ENCODE measurements at places on chromosomes 6 and 20.

GRCh38 chr6:116511424-116512110 lies at the start of gene CALHM5:
Gene CALHM5, plus strand, starts transcription at chr6:116511639. Its CDS starts 58 bp downstream, at chr6:116511697.
- DNase-seq = no peak

GRCh38 chr20:1437235-1437904 lies 29.3 kb downstream of the NSFL1C start:
- peak; percentile 81 for DNase-seq

- no peak for DNase-seq
Observed at GRCh38 chr20:37745553-37745952, 51.7 kb downstream of the CTNNBL1 start.

DNA sequence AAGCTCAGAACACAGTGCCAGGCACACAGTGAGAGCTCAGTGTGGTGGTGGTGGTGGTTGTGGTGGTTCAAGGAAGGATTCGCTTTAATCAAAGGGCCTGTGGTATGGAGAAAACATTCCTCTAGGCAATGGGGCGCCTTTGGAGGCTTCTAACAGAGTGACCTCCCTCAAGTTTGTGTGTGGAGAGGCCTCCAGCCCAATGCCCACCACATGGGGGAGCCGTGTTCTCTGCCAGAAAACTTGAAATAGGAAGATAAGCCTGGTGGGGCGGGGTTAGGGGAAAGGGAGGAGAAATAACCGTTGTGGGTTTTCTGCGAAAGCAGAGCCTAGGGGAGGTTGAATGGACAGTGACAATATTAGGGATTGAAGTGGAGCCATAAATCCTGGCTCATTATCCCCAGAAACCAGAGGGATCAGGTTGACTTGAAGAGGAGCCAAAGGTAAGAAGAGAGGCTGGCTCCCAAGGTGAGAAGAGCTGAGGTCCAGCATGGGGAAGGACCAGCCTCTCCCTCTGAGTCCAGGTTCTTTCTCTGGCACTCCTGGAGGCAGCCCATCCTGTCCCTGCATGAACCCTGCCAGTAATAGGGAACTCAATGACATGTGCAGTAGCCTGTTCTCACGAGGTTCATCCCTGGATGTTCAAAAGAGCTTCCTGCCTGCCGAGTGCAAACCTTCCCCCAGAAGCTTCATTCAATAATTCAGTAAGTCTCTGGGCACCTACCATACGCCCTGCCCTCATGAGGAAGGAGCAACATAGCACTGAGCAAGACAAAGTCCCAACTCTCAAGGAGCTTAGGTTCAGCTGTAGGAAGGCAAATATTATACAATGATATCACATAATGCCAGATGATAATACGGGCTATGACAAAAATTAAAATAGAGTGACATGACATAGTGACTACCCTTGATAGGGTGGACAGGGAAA lies 51.4 kb downstream of the TGM2 start:
- peak; percentile 15 for DNase-seq

DNA sequence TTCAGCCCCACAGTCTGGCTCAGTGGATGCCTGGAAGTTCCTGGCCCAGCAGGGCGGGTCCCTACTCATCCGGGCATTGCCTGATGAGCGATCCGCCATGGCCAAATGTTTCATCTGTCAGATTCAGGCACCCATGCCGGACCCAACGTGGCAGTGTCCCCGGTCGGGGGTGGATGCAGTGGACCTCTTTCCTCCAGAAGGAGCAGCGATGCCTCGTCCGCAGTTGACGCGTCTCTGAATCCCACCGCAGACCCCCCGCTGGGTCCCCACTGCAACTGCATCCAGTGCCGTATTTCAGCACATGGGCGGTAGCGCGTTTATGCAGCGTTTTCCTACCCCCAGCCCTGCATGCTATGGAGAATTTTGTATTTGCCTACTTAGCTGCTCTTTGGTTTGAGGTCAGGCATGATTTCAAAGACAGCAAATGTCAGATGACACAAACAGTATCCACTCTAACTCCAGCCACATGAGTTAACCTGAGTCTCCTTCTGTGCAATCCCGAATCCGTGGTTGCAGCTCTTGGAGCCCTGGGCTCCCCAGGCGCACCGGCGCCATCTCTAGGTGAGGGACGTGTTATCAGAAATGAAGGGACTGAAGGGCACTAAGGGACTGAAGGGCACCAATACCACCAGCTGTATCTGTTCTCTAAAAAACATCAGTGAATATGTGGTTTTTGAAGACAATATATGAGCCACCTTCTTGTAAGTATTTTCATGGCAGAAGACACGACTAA lies 72.6 kb upstream of the THBS2 start:
- DNase-seq = no peak

DNA sequence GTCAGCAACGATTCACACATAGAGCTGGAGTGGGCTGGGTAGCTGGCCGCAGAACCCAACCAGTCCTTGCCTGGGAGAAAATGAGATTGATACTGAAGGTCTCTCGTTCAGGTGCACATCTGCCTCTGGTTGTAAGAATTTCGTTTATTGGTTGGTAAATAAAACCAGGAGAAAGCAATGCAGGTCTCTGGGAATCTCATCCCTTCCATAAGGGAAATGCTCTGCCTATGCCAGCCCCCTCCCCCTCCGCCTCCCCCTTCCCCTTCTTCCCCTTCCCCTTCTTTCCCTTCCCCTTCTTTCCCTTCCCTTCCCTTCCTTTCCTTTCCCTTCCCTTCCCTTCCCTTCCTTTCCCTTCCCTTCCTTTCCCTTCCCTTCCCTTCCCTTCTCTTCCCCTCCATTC lies 107.3 kb downstream of the DTD1 start:
- DNase-seq = no peak

DNA sequence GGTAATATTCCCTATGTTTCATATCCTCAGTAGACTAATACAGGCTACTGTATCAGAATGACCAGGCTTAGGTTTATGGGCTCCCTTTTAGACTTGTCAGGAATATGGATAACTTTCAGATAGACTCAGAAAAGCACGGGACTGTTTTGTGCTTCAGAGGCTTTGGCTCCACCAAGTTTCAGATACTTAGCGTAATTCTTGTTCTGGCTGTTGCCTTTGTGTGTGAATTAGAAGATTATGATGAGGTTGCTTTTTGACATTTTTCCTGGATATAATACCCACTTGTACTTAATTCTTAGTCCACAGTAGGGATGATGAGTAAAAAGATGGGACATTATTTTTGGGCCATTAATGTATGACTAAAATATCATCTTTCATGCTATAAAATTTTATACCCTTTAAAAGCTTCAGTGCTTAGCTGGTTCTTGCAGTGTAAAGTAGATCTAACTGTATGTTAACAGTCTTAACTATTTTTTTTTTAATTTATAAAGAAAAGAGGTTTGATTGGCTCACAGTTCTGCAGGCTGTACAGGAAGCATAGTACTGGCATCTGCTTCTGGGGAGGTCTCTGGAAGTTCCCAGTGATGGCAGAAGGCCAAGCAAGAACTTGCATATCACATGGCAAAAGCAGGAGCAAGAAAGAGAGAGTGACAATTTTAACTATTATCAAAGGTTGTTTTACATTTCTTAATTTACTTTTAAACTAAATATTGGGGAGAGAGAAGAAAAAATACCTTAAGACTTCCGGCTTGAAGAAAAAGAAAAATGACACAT lies 120.7 kb downstream of the ZFAND3 start:
- DNase-seq = no peak

DNA sequence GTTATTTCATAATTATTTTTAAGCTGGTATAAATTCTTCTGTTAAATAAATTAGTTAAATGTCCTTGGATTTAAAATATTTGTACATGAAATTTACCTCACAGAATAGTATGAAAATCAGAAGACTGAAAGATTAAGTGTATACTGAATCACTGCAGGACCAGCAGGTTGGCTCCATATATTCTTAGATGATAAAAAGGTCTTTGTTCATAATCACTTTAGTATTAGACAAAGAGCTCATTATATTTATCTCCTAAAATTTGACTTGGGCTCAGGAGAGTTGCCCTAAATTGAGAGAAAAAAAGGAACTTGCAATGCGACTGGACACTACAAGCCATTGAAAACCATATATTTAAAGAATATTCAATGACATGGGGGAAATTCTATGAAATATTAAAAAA lies 766.4 kb upstream of the CITED2 start:
- DNase-seq = no peak

DNA sequence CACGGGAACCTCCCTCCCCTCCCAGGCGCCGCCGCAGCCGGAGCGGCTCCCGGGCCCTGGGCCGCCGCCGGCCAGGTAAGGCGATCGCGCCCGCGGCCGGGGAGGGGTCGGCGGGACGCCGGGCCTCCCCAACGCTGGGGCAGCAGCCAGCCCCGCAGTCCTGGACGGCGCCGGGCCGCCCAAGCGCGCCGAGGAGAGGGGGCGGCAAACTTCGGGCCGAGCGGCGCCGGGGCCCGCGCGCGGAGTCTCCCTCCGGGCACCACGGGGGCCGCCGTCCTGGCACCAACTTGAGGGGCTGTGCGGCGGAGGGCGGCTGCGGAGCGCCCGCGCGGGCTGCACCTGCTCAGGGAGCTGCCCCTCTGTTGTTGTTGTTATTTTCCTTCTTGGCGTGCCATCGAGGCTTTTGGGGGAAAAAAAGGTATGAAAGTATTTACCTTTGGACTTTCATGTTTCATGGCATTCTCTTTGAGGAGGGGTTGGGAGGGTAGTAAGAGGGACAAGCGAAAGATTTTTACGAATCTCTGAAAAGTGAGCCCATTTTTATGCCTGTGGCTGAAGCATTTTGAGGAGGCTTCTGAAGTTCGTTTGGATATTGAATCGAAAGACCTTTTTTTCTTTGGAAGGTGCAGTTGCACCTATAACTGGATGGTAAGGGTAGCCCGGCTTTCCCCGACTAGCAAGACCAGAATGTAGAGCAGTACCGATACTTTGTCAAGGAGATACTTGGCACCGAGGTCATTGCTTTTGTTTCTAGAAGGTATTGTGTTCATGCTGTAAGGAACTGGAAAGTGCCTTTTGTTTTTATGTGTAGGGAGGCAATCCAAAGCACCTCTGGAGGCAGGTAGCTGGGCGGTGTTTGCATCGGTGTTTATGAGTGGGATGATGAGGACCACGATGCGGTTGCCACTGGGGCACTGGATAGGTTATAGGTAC lies at the start of gene RNF182:
Gene RNF182 (plus strand): TSS at position 4 of the 933 bp plus-strand sequence. CDS start 52,168 bp downstream, outside the sequence.
- DNase-seq = peak; percentile 48

- no peak for DNase-seq
Observed at GRCh38 chr20:51419231-51419630, 123.3 kb downstream of the NFATC2 start.

GRCh38 chr20:46695892-46696291 lies 6.6 kb upstream of the TP53RK start:
- DNase-seq = no peak

- DNase-seq = no peak
Observed at GRCh38 chr6:72675396-72675795, 53.5 kb downstream of the KCNQ5 start.

DNA sequence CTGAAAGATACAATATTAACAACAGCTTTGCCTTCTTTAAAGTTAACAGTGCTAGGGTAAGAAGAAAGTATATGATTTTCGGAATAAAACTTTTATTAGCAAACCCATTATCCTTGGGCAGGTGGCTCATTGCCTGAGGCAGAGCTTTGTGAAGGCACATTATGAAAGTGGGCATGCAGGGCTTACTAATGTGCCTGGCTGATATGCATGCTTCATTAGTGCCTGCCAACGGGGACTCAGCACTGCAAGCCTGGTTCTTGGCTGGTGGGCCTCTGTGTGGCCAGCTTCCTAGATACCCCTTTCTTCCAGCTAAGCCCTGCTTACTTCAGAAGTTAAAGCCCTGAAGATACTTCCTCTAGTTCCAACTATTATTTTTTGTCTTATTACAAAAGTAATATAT lies 481.6 kb downstream of the ADGRB3 start:
- DNase-seq = no peak

- DNase-seq = peak; percentile 18
Observed at GRCh38 chr6:34656378-34657036, 40.1 kb downstream of the ILRUN start.

DNA sequence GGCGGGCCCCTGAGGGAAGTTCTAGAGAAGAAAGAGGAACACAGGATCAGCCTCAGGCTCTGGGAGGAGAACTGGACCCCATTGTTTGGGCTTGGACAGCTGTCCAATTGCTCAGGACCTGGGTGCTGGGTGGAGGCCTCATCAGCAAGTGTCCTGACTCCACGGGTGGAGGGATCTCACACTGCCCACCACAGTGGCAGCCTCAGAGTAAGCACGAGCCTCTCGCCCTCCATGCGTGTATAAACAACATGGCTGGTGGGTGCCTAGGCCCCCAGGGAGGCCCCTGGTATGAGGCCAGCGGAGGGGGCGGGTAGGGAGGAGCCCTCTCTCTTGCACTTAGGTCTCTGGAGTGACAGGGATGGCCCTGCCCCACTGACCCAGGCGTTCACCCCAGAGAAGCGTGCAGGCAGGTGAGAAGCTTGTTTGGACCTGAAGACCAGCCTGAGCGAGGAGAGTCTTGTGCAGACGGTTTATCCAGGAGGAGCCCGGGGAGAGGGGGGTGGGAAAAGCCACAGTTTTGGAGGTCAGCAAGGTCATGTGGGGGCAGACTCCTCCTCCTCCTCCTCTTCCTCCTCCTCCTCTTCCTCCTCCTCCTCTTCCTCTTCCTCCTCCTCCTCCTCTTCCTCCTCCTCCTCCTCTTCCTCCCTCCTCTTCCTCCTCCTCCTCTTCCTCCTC lies 41.9 kb upstream of the BHLHE23 start:
- no peak for DNase-seq

GRCh38 chr20:10110151-10110550 lies 75.4 kb downstream of the ANKEF1 start:
- DNase-seq = no peak

DNA sequence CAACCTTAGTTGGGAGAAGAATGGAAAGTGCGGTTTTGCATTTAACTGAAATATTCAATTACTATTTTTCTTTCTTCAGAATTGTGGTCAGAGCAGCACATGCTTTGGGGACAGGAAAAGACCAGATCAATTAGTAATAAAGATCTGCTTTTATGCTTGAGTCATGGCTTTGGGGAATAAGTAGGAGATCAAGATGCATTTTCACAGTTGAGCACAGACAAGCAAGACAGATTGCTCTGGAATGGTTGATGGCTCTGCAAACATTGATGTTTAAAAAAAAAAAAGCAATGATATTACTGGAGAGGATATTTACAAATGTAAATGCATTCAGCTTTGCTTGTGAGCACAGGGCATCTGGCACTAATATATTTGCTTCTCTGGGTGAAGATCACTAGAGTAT lies 224.4 kb upstream of the SASH1 start:
- no peak for DNase-seq

- no peak for DNase-seq
Observed at GRCh38 chr6:138430361-138431145, 26.5 kb downstream of the HEBP2 start.

DNA sequence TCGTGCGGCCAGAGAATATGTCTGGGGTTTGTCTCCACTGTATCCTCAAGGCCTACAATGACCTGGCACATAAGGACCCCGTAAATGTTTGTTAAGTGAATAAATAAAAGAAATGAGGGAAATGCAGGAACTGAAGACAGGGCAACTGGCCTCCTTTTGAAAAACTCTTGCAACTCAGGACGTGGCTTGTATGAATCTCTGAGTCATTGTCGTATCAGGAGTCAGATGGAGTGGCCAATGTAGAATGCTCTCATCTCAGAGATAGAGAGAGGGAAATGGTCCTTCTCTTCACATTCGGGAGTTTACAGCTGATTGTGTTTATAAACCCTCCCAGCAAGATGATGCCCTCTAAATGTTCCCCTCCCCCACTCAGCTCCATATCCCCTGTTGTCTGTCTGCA lies 57.1 kb downstream of the UST start:
- DNase-seq = no peak

GRCh38 chr20:9070304-9070703 lies 1.4 kb downstream of the PLCB4 start:
- DNase-seq = no peak

Measured in stimulated activated CD4-positive, alpha-beta T cell treated with anti-CD3 and anti-CD28 coated beads, Interleukin-2, amount 100 ng/mL, for 24 hours (primary cell).